H9 (cell line): ENCODE measurements at places on chromosomes 16 and 17. TPM values are rescaled to one million over a fixed set of nuclear protein-coding genes. Genes with fewer than 3 reads are reported as not detected.

The PRDM7 gene
- not detected in 2 replicates for total RNA-seq

The CFAP97D1 gene
- total RNA-seq: not detected in 2 replicates

The SLC4A1 gene
- 0.13 TPM in 1 of 2 replicates, not detected in the other for total RNA-seq

The HBA2 gene
- 4.3 TPM in 1 of 2 replicates, not detected in the other for total RNA-seq

The KRT39 gene
- not detected in 2 replicates for total RNA-seq

The ZP2 gene
- total RNA-seq: not detected in 2 replicates

The MPHOSPH6 gene
- 38.3 and 39.0 TPM in 2 replicates for total RNA-seq

The ERI2 gene
- 22.4 and 24.6 TPM in 2 replicates for total RNA-seq

The ATP2A1 gene
- total RNA-seq: 3.9 and 4.6 TPM in 2 replicates

The KRTAP1-1 gene
- total RNA-seq: not detected in 2 replicates

The PITPNM3 gene
- total RNA-seq: 2.7 and 3.4 TPM in 2 replicates

The CLEC19A gene
- total RNA-seq: 0.20 TPM in 1 of 2 replicates, not detected in the other

The FGF11 gene
- total RNA-seq: 14.1 and 15.2 TPM in 2 replicates

The GNG13 gene
- total RNA-seq: not detected in 2 replicates

The C17orf113 gene
- total RNA-seq: 1.0 and 1.2 TPM in 2 replicates

The LRRC37B gene
- total RNA-seq: 17.9 and 19.1 TPM in 2 replicates

The TRAF7 gene
- 105 and 108 TPM in 2 replicates for total RNA-seq

The ASGR1 gene
- 5.2 and 5.9 TPM in 2 replicates for total RNA-seq

The SLC46A1 gene
- total RNA-seq: 8.7 and 9.1 TPM in 2 replicates

The MARVELD3 gene
- 25.2 and 27.0 TPM in 2 replicates for total RNA-seq

The CCL23 gene
- not detected in 2 replicates for total RNA-seq

The KRTAP4-8 gene
- total RNA-seq: not detected in 2 replicates

The KRTAP16-1 gene
- total RNA-seq: not detected in 2 replicates

The CDC6 gene
- 131 and 141 TPM in 2 replicates for total RNA-seq
